NCI-H460 (cell line): ENCODE measurements at places on chromosomes 1 and 21. TPM values are rescaled to one million over a fixed set of nuclear protein-coding genes. Genes with fewer than 3 reads are reported as not detected.

GRCh38 chr1:193569096-193569982 is 382.9 kb upstream of the B3GALT2 start:
- DNase-seq, result no peak

The FGR gene
- not detected in 2 replicates for total RNA-seq

The LCE2A gene
- not detected in 2 replicates for total RNA-seq

The ESPN gene
- 0.17 TPM in 1 of 2 replicates, not detected in the other for total RNA-seq
